ENCODE measurements at places on chromosomes 2 and 18.

- DNase-seq: no peak
Observed at GRCh38 chr2:11850082-11850481, 103.7 kb downstream of the LPIN1 start.

GRCh38 chr2:46735108-46735691 lies 180.4 kb downstream of the MCFD2 start:
- no peak for DNase-seq

- no peak for DNase-seq
Observed at GRCh38 chr18:37219257-37219656, 346.3 kb downstream of the CELF4 start.

- DNase-seq: no peak
Observed at GRCh38 chr2:80546766-80547165, 242.2 kb upstream of the LRRTM1 start.

- DNase-seq: no peak
Observed at GRCh38 chr2:68125821-68126220, 31.9 kb upstream of the PNO1 start.

GRCh38 chr2:224772494-224772893 lies 56.3 kb upstream of the CCDC195 start:
- DNase-seq: no peak

DNA sequence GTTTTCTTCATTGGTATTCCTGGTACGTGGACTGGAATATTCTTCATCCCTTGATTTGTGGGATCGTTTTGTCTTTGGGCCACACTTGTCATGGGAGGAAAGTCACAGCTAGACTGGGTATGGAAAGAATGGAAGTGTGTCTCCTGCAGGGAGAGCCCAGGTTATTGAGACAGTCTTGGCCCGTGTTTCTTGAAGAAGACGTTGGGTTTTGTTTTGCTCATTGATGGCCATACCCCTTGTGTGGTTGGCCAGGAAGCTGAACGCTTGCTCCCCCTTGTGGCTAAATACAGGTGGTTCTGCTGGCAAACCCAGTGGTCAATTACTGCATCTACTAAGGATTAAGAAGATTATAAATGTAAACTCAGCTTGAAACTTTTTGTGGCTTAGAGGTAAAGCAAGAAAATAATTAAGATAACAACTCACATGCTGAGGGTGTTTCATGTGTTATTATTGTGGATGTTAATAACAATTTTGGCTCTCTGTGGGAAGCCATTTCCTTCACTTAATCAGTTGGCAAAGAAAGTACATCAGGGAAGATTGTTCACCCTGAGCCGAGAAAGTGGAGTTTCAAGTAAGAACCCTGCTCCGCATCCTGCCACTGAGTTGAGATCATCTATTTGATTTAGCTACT lies 91.8 kb downstream of the NEDD4L start:
- no peak for DNase-seq

DNA sequence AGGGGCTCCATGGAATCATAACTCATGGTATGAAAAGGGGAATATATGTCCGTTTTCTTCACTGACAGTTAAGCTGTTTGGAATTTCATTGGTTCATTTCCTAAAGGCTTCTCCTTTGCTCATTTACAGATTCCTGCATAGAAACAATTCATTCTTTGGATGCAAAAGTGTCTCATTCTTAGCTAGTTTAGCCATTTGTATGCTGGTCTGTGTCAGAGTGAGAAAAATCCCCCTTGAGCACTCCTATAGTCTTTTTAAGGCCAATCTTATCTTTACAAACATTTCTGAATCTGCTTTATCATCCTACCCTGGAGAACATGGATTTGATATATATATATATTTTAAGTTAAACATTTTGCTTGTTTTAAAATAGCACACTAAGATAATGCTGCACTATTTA lies 1260.9 kb upstream of the NRXN1 start:
- no peak for DNase-seq

DNA sequence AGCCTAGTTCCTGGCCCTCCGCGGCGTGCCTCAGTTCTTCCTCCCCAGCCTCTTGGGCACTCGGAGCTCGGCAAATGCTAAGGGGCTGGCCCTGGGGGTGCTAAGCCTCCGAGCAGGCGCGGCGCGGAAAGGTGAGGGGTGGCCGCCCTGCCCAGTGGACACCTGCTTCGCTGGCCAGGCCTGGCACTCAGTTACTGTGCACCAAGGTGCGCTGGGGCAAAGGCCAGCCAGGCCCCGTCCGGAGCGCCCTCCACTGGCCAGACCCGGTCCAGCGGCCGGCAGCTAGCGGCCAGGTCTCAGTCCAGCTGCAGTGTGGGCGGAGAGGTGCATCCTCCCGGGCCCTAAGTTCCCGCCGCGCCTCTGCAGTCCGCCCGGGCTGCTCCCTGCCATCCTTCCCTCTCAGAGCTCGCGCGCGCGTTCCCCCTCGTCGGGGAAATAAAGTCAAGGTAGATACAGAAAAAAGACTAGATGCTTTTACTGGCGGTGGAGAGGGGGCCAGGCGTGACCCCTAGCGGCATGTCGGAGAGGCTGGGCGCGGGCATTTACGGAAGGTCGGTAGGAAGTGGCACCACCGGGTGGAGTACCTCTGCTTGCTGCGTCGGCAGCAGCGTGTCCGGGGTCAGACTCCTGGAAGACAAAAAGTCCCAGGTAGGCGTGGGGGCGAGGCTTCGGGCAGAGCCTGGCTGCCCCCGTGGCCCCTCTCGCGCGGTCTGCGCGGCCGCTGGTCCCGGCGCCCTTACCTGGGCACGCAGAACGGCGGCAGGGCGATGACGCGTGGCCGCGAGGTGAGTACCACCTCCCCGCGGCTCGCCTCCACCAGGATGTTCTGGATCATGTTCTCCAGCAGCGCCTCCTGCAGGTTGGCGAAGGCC lies 9.4 kb upstream of the CRYBA2 start:
- no peak for DNase-seq

DNA sequence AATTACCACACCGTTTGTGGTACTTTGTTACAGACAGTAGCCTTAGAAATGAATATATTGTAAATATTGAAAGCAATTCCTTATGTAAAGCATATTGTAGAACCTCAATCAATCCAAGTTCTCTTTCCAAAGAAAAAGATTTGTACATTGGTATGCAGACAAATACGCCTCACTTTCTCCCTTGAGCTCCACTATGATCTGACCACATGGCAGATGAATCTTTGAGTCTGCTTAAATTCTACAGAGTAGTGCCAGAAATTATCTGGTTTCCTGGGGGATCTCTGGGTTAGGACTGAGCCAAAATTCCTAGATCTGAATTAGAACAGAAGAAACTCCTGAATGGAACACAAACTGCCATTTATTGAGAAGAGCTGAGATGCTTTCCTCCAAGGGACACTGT lies 99.0 kb downstream of the CPO start:
- DNase-seq: no peak

GRCh38 chr2:150522269-150522668 lies 34.8 kb upstream of the RND3 start:
- DNase-seq: no peak

DNA sequence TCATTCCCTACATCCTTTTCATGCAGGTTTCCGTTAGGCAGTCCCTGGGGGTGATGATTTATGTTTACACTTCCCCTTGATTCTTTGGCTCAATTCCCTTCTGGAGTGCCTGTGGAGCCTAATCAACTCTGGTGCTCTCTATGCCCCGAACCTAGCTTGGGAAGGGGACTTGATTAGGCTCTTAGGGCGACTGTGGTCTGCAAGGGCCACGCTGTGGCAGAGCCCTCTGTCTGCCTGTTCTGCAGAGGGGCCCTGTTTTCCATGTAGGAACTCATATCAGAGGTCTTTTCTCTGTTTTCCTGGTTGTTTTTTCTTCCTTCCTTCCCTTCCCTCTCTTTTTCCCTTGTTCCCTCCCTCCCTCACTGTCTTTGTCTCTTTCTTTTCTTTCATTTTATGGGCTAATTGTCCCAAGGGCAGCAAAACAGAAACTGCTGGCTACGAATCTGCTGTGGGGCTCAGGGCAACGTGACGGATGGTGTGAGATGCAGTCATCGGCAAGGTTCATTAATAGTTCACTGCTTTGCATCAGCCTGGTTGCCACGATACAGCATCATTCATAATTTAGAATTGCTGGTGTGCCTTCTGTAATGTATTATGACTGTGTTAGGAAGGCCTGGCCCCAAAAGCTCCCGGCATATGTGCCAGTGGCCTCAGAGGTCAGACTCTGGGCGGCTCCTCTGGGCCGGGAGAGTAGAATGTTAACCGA lies 134.5 kb downstream of the NAPG start:
- no peak for DNase-seq

DNA sequence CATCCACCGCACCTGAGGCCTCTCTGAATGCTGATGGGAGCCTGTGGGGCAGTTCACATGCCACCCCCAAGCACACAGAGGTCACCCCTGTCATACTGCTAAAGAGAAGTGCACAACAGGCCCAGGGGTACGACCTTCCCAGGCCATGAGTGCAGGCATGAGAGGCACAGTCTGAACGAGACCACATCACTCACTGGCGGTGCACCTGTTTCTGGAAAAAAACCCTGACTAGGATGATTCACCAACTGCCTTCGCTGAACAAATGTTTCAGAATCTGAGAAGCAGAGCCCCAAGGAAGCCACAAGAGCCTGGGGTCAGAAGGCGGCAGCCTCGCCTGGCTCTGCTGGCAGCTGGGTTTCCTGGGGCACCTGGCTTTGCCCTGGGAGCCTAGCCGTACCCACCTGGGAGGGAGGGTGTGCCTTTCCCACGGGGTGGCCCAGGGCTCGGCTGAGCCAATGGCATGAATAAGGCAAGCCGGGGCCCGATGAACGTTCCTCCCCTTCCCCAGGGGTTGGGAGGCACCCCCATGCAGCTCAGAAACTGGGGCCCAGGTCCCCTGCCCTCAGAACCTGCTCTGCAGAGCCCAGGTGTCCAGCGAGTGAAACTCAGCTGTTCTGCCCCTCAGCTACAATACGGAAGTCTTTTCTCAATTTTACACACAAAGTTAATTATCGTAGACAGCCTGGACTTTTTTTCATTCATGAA lies 73.8 kb downstream of the HDAC4 start:
- no peak for DNase-seq

- no peak for DNase-seq
Observed at GRCh38 chr18:666177-666576, 8.7 kb downstream of the TYMS start.

DNA sequence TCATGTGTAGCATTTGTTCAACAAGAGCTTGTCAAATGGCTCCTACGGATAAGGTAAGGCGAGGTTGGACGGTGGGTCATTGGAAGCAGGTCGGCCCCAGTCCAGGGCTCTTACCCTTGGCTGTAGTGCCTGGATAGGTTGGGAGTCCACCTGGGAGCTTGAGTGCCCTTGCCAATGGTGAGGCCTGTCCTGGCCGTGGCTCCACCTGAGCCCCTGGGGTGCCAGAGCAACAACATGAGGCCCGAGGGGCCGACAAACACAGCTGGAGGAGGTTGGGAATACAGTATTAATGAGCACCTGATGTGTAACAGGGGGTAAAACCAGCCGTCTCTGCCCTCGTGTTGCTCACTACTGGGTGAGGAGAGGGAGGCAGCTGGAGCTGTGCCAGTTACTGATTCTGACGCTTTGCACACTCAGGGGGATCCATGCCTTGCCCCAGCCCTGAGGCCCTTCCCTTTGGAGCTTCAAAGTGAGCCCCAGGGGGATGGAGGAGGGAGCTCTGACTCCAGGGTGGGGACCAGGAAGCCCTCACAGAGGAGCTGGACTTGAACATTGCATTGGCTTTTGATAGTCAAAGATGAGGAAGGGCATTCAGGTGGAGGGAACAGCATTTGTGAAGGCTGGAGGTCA lies 87.2 kb downstream of the RHOB start:
- DNase-seq: no peak

DNA sequence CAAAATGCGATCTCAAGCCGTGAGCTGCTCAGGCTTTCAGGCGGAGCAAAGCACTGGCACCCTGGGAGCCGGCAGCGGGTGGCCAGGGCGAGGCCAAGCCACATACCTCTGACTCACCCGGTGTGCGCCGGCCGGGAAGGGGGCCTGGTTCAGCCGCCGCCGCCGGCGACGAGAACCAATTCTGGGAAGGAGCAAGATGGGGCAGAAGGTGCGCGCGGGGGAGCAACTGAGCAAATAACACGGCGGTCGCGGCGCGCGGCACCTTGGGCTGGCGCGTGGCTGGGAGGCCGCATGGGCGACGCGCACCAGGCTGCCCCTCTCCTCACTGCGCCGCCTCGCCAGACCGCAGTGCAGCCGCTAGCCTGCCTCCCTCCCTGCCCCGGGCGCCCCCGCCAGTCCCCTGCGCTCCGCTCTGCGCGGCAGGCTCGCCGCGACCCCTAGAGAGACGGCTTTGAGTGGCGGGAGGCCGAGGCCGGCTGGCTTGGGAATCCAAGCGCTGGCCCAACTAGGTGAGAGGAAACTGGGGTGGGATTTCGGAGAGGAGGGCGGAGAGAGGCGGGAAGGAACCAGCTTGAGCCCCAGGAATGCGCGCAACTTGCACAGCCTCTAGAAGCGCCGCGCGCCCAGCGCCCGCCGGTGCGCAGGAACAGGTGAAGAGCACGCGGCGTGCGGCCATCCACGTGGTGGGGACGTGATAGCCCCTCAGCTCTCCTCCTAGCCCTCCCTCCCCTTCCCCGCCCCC lies 3.2 kb downstream of the NRP2 start:
- DNase-seq: no peak

- DNase-seq: no peak
Observed at GRCh38 chr18:63321291-63321690, 1.7 kb upstream of the BCL2 start.

DNA sequence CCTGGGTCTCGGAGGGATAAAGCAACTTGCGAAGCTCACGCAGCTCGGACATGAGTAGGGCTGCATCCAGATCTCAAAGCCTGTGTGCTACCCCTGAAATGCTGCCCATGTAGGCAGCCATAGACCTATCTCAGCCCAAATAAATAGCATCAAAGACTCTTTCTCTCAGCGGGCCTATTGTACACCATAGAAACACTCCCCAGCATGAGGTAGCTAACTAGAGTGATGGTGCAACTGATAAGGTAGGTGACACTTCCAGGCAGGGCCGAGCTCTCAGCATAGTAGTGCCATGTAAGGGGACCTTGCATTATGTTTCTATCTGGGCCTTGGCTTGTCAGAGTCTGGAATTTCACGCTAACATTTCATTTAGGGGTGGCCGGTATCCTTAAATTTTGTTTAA lies 52.4 kb downstream of the RABL2A start:
- DNase-seq: no peak

DNA sequence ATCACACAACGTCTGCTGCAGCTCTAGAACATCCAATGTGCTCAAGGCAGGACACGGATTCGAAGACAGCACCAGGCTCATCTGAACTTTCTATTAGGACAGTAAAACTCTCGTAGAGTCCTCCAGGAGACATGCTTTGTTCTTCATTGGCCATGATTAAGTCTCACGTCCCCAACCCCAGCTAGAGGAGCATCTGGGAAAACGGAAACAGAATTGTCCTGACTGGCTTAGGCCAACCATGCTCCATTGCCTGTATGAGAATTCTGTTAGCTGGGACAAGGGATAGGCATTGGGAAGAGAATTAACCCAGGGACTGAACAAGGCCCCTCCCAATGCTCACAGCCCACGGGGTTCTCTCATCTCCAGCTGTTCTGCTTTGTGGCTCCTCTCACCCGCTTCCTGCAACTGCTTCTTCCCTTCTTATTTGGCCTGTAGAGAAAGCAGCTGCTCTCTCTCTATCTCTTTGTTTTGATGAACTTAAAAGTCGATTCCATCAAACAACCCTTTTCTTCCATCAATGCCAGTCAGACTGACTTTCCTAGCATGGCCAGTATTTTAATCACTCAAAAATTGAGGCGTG lies 75.6 kb downstream of the C1QL2 start:
- DNase-seq: no peak

- DNase-seq: no peak
Observed at GRCh38 chr2:242038166-242038927, 168.8 kb downstream of the RTP5 start.

Measured in HS-5 (cell line).